ENCODE measurements at places on chromosomes 6 and 20.

GRCh38 chr6:27669624-27670301, 196.9 kb upstream of the ZNF184 start:
- DNase-seq = no peak

- no peak for DNase-seq
Observed at GRCh38 chr6:167337675-167338449, 13.0 kb downstream of the TTLL2 start.

GRCh38 chr20:45368221-45368980, 5.4 kb downstream of the SYS1 start:
- no peak for DNase-seq

DNA sequence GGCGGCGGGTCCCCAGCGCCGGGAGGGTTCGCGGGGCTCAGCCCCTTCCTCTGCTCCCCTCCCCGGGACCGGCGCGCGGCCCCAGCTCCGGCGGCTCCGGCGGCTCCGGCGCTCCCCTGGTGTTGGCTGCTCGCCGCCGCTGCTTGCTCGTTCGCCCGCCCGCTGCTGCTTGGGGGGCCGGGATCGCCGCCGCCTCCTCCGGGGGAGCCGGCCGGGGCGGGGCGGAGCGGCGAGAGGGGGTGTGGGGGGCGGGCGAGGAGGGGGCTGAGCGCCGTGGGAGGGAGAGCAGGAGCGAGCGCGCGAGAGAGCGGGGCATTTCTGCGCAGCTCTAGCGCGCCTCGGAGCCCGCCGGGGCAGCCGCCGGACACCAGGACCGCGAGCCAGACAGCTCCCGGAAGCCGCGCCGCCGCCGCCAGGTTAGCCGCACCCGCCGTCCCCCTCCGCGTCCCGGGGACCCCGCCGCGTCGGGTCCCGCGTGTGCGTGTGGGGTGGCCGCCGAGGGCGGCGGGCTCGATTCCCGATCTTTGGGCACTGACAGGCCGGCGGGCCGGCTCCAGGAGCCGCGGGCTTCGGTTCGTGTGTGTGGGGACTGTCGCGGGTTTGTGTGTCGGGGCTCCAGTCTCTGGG, 62.0 kb upstream of the EPB41L1 start:
- no peak for DNase-seq

DNA sequence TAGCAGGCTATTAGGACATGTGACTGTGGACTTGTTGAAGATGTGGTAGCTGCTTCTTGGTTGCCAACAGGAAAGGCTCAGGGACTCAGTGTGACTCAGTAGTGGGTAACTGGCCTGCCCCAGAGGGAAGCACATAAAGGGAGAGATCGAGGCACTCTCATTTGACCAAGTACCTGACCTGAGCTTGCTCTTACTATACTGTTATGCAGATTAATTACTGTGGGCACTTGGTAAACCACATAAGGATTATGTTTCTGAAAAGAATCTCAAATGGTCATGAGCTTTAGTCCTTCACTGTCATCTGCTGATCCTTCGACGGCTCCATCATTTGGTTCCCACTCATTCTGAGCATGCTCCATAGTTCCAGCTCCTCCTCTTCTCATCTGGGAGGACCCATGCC, 48.2 kb upstream of the RPL7L1 start:
- no peak for DNase-seq

GRCh38 chr6:12478921-12479320, 188.8 kb downstream of the EDN1 start:
- DNase-seq = no peak

DNA sequence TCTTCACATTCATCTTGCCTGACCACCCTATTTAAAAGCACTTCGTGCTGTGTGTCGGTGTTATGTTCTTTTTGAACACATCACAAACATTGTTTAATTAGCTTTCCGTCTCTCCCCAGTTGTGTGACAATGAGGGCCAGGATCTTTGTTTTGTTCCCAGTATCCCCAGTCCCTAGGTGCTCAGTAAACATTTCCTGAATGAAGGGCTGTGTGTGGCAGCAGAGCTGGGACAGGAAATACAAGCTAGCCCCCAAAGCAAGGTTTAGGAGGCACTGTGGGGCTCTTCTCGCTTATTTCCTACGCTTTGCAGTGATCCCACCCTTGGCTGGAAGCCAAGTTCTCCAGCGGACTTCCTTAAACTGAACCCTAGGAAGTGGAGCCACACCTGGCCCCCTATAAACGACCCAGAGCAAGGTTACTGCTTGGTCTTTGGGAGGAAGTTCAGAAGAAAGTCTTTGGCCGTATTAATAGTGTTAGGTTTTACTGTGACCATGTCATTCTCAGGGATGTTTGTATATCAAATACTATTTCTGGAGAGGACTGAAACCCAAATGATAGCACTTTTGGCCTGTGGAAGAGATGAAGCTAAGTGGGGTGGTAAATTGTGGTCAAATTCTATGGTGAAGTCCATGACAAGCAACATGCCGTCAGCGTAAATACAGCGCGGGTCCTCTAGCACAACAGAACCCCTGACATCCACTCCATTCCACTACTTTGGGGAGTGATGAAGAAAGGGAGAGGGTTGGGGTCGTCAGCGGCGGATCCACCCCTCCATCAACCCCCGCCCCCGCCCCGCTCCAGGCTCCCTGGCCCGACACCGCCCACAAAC, 570 bp upstream of the FANCE start:
- no peak for DNase-seq

GRCh38 chr6:25583099-25583498, 68.9 kb upstream of the SCGN start:
- DNase-seq = no peak
